A549 treated with Mapracorat at 1 μM for 4 hours (cell line): ENCODE measurements at places on chromosomes 7 and 10. TPM values are rescaled to one million over a fixed set of nuclear protein-coding genes. Genes with fewer than 3 reads are reported as not detected.

SPDYE9 gene
- not detected in 5 replicates for total RNA-seq

NME8 gene
- total RNA-seq, result not detected in 5 replicates

PDK4 gene
- 18.2 to 24.6 TPM (median 22.2 TPM) in 5 replicates for total RNA-seq

DIP2C gene
- total RNA-seq, result 9.7 to 14.3 TPM (median 12.6 TPM) in 5 replicates

C7orf57 gene
- 0.24 to 0.45 TPM (median 0.31 TPM) in 5 replicates for total RNA-seq
